ENCODE measurements at places on chromosomes 3 and 15.
A peak's percentile ranks its signal among the peaks of the same experiment; 100 is the strongest.

DNA sequence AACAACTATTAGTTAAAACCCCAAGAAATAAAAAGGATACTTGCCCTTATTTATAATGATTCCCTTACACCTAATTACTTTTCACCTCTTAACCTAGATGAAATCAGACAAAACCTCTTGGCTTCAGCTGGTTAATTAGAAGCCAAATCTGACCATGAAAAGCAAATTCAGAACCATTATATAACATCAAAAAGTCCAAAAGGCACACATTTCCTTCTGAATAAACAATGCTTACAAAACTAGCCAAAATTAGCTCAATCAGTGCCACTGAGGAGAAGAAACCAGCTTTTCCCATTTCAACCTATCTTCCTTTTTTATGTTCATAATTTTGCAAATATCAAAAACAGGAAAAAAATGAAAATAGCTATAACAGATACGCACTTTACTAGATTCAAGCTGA is 3.2 kb downstream of the EHHADH start:
- DNase-seq: no peak

- no peak for DNase-seq
These were observed 87.0 kb upstream of the PPP2R3A start for GRCh38 chr3:135878501-135878900.

DNA sequence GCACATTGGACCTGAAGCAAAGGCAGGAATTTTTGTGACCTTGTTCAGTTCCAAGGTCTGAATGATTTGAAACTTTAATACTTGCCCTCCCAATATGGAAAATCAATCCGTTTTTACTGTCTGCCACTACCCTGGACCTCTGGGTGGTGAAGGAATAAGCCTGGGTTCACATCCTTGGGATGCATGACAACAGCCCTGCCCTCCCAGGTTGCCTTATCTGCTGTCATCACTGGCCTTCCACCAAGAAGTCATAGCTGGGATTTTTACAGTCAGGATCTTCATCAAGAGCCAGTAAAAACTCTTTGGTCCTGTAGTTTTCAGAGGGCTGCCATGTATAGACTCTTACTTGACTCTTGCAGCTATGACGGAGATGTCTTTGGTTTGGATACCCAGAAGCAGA is 128.6 kb downstream of the MYLK start:
- no peak for DNase-seq

DNA sequence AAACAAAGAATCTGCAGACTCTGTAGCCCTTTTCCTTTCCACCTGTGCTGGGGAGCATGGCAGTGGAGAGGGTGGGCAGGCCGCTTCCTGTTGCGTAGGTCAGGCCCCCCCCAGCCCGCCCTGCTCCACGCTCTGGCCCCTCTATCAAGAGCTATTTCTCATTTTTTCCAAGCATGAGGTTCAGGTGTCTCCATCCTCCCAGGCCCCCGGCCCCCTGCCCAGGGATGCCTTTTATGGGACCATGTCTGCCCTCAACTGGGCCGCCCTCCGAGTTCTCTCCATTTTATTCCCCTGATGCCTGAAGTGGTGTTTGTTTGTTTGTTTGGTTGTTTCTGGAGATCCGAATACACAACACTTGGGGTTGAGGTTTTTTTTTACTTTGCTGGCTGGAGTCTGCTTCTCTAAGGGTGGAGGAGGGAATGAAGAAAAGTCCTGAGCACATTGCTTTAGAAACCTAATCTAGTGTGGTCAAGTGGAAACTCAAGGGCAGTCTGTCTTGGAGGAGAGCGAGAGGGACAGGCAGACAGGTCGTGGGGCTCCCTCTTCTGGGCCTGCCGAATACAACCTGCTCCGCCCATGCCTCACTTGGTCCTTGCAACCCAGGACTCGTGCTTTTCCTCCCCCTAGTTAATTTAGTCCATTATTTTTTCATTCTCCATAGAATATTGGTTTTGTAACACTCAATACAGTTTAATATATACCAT is 176.5 kb upstream of the LYSMD4 start:
- peak; percentile 50 for DNase-seq

GRCh38 chr3:142999881-143000280 is 1.5 kb upstream of the U2SURP start:
- peak; percentile 36 for DNase-seq

DNA sequence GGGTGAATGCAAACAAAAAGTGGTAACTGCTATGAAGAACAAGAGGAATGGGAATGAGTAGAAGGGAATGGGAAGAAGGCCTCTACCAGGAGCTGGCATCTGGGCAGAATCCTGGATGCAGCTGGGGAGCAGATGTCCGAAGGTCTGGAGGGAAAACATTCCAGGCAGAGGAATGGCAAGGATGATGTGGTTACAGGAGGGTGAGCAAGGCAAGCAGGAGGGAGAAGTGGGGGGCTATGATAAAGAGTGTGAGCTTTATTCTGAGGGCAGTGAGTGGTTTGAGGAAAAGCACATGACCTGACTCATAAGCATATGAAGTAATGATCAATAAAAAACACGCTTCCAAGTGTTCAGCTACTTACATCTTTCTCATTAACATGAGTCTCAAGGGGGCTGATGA is 17.1 kb downstream of the SKIC8 start:
- no peak for DNase-seq

- no peak for DNase-seq
These were observed 60.1 kb upstream of the PCSK6 start for GRCh38 chr15:101549647-101550046.

- peak; percentile 56 for DNase-seq
These were observed 112.0 kb downstream of the WNT7A start for GRCh38 chr3:13767896-13768295.

GRCh38 chr3:114615523-114616085 is 321.8 kb downstream of the TIGIT start:
- DNase-seq: no peak

DNA sequence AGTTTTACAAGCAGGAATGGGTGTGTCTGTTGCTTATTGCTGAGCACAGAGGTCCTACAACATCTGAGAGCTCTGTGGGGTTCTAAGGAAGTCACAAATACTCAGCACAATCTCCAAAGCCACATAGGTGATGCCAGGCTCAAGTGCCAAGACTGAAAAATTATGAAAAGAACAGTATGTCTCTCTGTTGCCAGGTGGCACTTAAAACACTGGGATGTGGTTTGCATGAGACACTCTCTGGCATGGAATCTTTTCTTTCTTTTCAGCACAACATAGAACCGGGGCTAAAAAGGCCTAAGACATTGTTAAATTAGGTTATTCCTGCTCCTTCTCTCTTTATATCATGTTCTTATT is 127.3 kb upstream of the PRICKLE2 start:
- DNase-seq: no peak

GRCh38 chr15:27086805-27087204 is 115.8 kb downstream of the GABRG3 start:
- no peak for DNase-seq

DNA sequence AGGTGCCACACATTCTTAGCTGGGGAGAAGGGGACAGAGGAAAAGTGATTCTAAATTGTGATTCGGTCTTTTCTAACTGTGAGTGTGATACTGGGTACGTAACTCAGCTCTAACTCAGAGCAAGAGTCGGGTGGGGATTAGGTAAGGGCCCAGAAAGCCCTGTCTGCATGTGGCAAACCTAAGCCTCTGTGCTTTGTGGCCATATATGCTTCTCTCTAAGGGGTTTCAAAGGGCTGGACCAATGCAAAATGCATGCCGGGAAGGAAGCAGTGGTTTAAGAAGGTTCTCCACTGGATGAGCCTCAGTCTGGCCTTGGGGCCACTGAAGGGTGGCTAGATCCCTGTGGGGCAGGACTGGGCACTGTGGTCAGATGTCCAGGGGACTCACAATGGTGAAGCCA is 275.8 kb downstream of the PLCL2 start:
- DNase-seq: no peak

DNA sequence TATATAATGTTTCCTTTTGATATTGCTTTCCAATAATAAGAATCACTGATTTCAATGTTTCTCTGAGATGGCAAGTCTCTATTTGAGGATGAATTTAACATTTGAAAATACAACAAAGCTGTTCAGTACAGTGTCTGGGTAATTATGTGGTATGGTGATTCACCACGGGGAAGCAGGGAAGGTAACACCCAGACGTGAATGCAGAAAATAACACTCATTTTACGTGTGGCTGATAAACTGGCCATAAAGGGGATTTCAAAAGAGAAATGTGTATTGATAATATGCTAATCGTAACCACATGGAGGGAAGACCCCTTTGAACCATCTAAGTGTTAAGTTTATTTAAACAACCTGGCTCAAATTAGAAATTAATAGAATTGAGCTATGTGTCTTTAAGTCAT is 344.6 kb downstream of the GRM7 start:
- DNase-seq: no peak

DNA sequence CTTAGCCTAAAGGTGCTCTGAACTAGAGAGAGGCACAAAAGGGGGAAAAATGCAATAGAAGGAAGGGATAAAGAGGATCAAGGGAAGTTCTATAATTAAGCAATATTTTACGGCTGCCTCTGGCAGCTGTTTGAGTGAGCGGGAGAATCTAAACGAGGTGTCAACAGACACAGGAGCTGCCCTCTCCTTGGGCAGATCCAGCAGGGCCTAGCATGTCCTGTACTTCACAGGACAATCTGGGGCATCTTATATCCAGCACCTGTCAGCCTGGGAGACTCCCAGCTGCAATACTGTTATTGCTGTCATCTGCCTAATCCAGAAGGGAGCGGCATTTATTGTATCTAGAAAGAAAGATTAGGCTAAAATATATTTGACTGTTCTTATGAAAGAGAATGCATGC is 68.9 kb downstream of the WWTR1 start:
- no peak for DNase-seq

- no peak for DNase-seq
These were observed 277 bp downstream of the FMN1 start for GRCh38 chr15:33194237-33194636.

GRCh38 chr3:158451405-158452055 is 119.5 kb upstream of the MLF1 start:
- DNase-seq: peak; percentile 34
